NCI-H69 (cell line): ENCODE measurements at places on chromosomes 16 and 17.

GRCh38 chr16:29747947-29748759 is 2.4 kb upstream of the C16orf54 start:
- no peak for DNase-seq

DNA sequence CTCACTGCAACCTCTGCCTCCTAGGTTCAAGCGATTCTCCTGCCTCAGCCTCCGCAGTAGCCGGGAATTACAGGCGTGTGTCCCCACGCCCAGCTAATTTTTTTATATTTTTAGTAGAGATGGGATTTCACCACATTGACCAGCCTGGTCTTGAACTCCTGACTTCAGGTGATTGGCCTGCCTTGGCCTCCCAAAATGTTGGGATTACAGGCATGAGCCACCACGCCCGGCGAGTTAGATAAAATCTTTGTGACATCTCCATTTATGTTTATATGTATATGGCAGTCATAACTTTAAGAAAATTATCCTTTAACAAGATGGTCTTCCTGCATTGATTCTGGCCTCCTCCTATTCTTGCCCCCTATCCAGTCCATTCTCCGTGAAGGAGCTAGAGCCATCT is 24.0 kb downstream of the CCDC42 start:
- DNase-seq: no peak

GRCh38 chr16:11964761-11965551 is at the start of gene TNFRSF17:
TNFRSF17 (plus strand) TSS chr16:11965210; CDS start chr16:11965325, 115 bp downstream.
- no peak for DNase-seq

GRCh38 chr17:48642843-48643696 is 16.9 kb upstream of the HOXB9 start:
- no peak for DNase-seq

GRCh38 chr17:50149417-50150353 is 792 bp downstream of the PPP1R9B start:
- DNase-seq: peak; percentile 82

- DNase-seq: no peak
These were observed 2.3 kb downstream of the LRRC3C start for GRCh38 chr17:39929646-39930407.
